ENCODE measurements at places on chromosomes 1 and 21.

GRCh38 chr21:40678681-40679284 is 168.2 kb downstream of the DSCAM start:
- DNase-seq: no peak

DNA sequence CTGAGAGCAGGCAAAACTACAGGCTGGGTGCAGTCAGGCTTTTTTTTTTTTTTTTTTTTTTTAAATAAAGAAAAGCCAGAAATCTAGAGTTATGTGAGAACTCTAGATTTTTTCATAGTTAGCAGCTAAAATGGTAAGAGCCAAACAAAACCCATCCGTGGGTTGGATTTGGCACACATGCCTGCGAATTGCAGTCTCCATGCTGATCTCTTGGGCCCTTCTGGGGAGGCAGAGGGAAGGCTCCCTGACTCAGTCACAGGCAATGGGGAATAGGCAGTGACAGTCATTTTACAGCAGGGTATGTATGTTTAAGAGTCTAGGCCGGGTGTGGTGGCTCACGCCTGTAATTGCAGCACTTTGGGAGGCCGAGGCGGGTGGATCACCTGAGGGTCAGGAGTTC is 2.6 kb downstream of the TXLNA start:
- DNase-seq: no peak

DNA sequence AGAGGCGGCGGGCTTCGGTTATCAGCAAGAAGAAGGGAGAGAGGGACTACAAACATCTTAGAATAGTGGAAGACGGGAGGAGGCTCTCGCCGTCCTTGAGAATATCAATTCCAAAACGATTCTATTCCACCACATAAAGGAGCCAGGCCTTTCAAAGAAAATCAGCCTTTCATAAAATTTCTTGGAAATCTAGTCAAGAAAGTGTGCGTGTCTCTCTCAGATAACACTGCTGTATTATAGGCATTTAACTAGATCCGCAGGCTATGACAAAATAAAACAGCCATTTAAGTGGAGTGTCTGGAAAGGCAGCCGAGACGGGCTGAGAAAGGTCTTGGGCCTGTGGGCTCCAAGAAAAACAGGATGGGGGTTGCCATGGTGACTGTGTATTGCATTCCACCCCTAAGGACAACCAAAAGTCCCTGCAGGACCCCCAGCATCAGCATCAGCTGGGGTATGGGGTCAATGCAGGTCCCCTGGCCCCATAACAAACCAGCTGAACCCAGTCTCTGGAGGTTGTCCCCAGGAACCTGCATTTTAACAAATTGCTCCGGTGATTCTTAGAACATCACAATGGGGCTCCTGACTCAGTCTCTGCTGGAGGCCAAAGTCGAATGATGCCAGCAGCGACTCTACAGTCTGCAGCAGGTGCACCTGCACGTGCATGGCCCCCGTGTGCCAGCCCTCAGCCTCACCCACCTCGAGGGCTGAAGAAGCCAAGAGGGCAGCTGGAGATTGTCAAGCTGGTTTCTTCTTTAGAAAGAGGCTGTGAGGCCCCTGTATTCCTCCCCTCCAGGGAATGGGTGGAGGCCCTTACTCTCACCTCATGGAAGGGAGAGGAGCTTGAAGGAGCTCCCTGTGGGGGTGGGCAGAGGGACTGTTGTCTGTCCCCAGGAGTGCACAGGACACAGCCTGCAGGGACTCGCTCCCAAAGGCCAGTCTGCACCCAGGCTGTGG is 287.4 kb downstream of the NPHP4 start:
- DNase-seq: no peak

- DNase-seq: no peak
Observed at GRCh38 chr1:99979091-99979490, 9.3 kb downstream of the SLC35A3 start.

- peak; percentile 41 for DNase-seq
Observed at GRCh38 chr21:14545906-14546480, at the start of gene SAMSN1. Gene SAMSN1, minus strand, starts transcription at chr21:14546315. Its CDS starts 54 bp downstream, at chr21:14546261.

GRCh38 chr1:87120779-87121178 is 206.3 kb downstream of the HS2ST1 start:
- no peak for DNase-seq

GRCh38 chr1:7784492-7785071 is 491 bp downstream of the PER3 start:
- no peak for DNase-seq

GRCh38 chr1:87437663-87438295 is 109.1 kb downstream of the LMO4 start:
- no peak for DNase-seq

- no peak for DNase-seq
Observed at GRCh38 chr1:112504661-112505399, 3.9 kb upstream of the WNT2B start.

DNA sequence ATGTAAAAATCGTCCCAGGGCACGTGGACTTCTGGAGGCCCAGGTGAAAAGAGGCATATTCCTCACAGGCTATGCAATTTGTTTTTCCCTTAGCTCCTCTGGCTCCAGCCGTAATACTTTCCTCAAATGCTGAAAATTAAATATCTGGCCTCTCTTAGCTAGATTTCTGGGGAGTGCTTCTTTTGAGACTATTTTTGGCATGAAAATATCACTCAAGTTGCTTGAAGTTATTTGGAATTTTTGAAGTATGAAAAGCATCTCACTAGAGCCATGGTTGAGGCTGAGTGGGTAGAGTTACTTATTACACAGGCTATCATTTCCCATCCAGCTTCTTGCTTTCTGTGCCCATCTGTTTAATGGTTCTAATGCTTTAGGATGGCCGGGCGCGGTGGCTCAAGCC is 59.7 kb downstream of the MYOM3 start:
- DNase-seq: no peak

DNA sequence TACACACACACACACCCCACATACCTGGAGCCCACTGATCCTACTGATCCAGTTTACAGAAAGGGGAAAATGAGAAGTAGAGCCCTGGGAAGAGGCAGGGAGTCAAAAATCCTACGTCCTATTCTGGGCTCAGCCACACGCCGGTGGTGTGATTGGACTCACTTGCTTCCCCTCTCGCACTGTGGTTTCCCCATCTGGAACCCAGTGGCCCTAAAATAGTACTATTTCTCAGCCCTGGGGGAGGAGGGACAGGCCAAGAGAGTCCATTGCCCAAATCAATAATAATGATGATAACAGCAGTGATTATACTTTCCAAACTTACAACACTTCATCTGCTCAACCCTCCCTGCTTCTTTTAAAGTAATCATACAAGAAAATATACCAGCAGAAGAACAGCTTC is 2.9 kb upstream of the PIGR start:
- DNase-seq: no peak

DNA sequence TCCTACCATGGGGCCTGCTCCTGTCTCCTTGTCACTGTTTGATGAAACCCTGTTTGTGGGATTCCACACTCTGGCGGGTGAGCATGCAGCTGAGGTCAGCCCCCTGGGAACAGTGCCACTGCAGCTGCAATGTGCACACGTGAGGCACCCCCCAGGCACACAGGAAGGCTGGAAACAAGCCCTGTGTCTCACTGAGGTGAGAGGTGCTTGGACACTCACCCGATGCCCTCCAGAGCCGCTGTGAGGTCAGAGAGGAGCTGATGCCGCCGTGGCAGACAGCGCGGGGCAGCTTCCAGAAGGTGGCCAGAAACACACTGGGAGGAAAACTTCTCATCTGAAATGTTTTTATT is 49.7 kb downstream of the SLX9 start:
- DNase-seq: no peak

DNA sequence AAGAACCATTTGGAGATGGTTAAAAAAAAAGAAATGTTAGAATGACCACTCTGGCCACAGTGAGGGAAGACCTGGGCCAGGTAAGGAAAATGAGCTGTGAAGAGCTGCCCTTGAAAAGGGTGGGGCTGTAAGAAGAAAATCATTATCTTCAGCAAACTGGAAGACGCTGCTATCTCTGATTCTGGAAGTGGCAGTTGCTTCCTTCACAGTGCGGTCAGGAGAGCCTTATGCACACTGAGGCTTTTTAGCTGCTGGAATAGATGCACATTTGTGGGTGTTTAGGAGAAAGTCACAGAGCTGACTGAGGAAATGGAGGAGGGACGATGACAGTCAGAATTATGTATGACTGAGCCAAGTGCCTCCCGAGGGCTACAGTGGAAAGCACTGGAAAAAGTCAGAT is 91.6 kb downstream of the TBX19 start:
- no peak for DNase-seq

DNA sequence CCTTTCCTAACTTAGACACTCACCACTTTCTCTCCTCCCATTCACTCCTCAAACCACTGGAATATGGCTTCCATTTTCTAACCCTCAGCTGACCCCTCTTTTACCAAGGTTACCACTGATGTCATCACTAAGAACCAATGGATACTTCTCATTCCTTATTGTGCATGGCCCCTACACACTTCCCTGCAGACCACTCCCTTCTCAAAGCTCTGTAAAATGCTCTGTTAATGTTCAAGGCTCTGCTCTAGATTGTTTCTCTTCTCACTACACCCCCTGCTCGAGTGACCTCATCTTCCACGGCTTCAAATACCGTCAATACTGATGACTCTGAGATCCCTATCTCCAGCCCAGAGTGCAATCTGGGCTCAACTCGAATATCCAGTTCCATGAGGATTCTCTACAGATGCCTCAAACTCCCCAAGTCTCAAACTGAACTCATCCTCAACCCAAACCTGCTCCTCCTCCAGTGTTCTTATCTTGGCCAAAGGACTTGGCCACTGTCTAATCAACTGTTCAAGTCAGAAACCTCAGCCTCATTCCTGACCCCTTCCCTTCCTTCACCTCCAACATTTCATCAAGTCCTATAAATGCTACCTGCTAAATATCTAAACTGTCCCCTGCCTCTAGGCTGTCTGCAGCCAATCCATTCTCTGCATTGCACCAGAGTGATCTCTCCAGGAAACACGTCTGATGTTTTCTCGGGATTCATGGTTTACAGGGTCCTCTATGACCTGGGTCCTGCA is 41.3 kb upstream of the BMP8B start:
- DNase-seq: no peak

DNA sequence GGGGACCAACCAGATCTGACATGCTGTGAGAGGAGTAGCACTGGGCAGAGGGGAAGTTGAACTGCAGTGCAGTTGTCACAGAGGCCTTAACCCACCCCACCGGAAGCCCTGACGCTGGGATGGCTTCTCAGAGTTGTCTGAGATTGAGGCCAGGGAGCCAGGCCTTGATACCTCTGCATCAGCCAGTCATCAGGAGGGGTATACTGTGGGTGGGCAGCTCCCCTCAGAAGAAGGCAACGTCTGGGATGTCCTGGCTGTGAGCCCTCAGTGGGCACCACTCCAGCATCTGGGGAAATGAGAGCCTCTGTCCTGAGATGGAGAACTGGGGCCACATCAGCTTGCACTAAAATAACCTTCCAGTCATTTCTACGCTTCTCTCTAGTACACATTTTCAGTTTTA is 47.9 kb upstream of the BCAR3 start:
- no peak for DNase-seq

DNA sequence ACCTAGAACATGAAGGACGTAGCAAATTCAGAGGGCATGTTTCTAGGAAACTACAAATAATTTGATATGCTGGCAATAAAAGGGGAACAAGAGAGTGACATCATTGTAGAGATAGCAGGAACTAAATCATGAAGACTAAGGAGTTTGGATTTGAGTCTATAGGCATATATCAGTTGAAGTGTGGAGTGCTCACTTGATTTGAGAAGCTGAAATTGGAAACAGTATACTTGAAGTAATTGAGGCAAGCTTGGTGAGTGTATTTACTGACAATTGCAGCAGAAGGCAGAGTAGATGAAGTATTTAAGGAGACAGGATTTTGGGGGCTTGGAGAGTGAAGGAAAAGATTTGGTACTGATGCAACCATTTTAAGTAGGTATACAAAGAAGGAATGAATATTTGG is 6.4 kb upstream of the TMCO2 start:
- no peak for DNase-seq

DNA sequence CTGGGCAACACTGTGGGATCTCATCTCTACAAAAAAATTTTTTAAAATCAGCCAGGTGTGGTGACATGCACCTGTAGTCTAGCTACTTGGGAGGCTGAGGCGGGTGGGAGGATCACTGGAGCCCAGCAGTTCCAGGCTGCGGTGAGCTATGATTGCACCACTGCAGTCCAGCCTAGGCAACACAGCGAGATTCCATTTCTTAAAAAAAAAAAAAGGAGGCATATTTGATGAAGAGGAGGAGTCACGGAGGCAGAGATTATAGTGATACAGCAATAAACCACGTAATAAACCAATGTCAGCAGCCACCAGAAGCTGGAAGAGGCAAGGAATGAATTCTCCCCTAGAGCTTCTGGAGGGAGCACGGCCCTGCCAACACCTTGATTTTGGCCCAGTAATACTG is 4.0 kb downstream of the LIX1L start:
- no peak for DNase-seq

GRCh38 chr1:64084451-64084850 is 119.0 kb upstream of the UBE2U start:
- no peak for DNase-seq

DNA sequence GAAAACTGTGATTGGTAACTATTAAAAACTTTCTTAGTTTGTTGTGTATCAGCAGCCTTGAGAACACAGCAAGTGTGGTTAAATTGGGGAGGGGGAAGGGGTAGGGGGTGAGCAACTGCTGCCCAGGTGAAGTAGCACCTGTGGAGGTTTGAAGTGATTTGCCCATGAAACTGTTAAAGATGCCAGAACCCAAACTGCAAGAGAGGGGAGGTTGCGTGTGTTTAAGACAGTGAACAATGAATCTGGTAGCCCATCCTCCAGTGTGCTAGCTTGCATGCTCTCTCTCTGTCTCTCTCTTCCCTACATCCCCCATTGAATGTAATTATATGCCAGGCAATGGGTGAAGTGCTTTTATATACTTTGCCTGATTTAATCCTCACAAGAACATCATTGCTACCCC is 154.7 kb downstream of the RUNX1 start:
- no peak for DNase-seq
